ENCODE measurements at places on chromosomes 2 and 18. TPM values are rescaled to one million over a fixed set of nuclear protein-coding genes. Genes with fewer than 3 reads are reported as not detected.
A peak's percentile ranks its signal among the peaks of the same experiment; 100 is the strongest.

SKA1 gene
- 0.25 TPM for polyA plus RNA-seq

MROH2A gene
- polyA plus RNA-seq = not detected

GRCh38 chr2:223944703-223945531, at the start of gene WDFY1:
WDFY1 (minus strand) TSS chr2:223945335; CDS start chr2:223945284, 51 bp downstream.
- peaks cover 4% of the 10 kb centered on the region for H3K36me3 ChIP-seq
- peak; percentile 77 for DNase-seq
- peak within 1 kb of the TSS; percentile 91 for H3K27ac ChIP-seq
- peak within 1 kb of the TSS; percentile 91 for H3K4me3 ChIP-seq
- peaks cover 44% of the 10 kb centered on the region for H3K4me1 ChIP-seq

DNA sequence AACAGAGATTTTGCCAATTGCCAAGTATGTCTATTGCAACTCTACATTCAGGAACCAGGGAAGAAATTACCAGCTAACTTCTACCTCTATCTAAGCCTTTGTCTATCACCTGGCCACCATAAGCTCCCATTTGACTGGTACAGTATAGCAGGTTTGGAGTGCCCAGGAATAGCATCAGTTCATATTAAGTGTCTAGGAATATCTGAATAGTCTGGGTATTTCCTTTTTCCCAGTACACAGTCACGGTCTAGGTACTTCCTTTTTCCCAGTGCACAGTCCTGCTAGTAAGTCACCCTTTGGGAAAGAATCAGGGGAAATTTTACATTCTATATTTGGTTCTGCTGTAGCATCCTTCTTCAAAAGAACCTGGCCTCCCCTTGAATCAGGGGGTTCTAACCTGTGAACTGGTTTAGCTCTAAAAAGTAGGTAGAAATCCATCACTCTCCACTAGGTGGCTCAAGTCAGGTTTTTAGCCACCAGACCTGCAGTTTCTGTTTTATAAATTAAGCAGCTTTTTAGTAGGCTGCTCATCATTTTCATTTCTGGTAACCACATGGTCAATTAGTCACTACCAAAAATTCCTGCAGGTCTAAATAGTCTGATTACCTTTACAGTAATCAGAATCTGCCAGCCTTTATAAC, 49.3 kb upstream of the DNAJC10 start:
- no peaks in the 10 kb centered on the region for H3K36me3 ChIP-seq
- peak; percentile 40 for DNase-seq
- H3K4me3 ChIP-seq = no peak overlapping the region
- no peak overlapping the region for H3K27ac ChIP-seq
- H3K27me3 ChIP-seq = no peaks in the 10 kb centered on the region

GRCh38 chr18:5515011-5515784, 28.6 kb downstream of the EPB41L3 start:
- no peaks in the 10 kb centered on the region for H3K36me3 ChIP-seq
- DNase-seq = no peak

GRCh38 chr18:45566025-45566740, 49.1 kb upstream of the SLC14A2 start:
- no peak overlapping the region for H3K4me3 ChIP-seq
- DNase-seq = no peak
- H3K36me3 ChIP-seq = no peaks in the 10 kb centered on the region
- no peaks in the 10 kb centered on the region for H3K27me3 ChIP-seq
- no peaks in the 10 kb centered on the region for H3K4me1 ChIP-seq

DNA sequence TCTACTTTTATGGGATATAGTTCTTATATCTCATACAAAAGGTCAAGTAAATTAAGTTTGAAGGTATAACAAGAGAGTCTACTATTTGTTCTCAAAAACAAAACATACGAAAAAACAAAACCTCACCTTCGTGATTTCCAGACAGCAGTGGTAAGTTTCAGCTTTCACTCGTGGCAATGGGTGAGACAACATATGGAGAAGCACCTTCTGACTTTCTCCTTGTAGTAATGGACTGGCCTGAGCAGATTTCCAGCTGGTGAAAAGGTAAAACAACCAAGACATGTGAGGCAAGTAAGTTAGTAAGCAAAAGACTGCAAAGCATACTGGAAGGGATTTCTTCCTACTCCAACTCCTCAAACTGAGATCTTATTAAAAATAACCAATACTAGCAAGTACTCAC, 39.6 kb downstream of the RTTN start:
- no peaks in the 10 kb centered on the region for H3K27me3 ChIP-seq
- no peak for DNase-seq
- no peak overlapping the region for H3K27ac ChIP-seq
- H3K36me3 ChIP-seq = peaks cover 11% of the 10 kb centered on the region
